ENCODE measurements at places on chromosomes 7 and 10. TPM values are rescaled to one million over a fixed set of nuclear protein-coding genes. Genes with fewer than 3 reads are reported as not detected.
A peak's percentile ranks its signal among the peaks of the same experiment; 100 is the strongest.

GRCh38 chr10:112247791-112248190 is 35.4 kb upstream of the TECTB start:
- DNase-seq: no peak
- H3K27me3 ChIP-seq: no peaks in the 10 kb centered on the region
- H3K27ac ChIP-seq: no peak overlapping the region
- H3K36me3 ChIP-seq: peaks cover 5% of the 10 kb centered on the region
- H3K4me1 ChIP-seq: no peaks in the 10 kb centered on the region

DNA sequence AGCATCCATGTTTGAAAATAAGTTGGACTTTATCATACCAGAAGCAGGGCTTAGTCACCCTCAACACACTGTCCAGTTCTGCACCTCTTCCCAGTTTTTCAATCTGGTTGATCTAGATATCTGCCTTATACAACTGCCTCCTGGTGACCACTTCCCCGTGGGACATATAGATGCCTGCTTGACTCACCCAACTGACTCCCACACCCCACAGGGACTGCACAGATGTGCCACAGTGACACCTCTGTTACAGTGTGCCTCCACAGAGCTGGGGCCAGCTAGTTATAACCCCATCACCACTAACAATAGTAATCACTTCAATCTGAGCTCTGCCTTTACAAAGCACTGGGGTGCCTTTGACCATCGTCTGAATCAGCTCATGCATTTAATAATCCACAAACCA is 82.6 kb upstream of the AOAH start:
- no peak for DNase-seq
- H3K4me1 ChIP-seq: peaks cover 5% of the 10 kb centered on the region
- H3K4me3 ChIP-seq: no peak overlapping the region
- H3K27ac ChIP-seq: no peak overlapping the region
- no peaks in the 10 kb centered on the region for H3K27me3 ChIP-seq
- H3K36me3 ChIP-seq: no peaks in the 10 kb centered on the region

GRCh38 chr7:4879396-4880081 is 4.0 kb downstream of the RADIL start:
- no peak for DNase-seq
- no peaks in the 10 kb centered on the region for H3K36me3 ChIP-seq
- no peak overlapping the region for H3K27ac ChIP-seq
- H3K4me1 ChIP-seq: peaks cover 7% of the 10 kb centered on the region
- H3K4me3 ChIP-seq: no peak overlapping the region
- peaks cover 6% of the 10 kb centered on the region for H3K27me3 ChIP-seq

GRCh38 chr10:24299578-24300260 is 90.8 kb downstream of the KIAA1217 start:
- no peak for DNase-seq
- no peak overlapping the region for H3K27ac ChIP-seq
- H3K4me1 ChIP-seq: no peaks in the 10 kb centered on the region
- no peaks in the 10 kb centered on the region for H3K36me3 ChIP-seq
- H3K4me3 ChIP-seq: no peak overlapping the region
- no peaks in the 10 kb centered on the region for H3K27me3 ChIP-seq

- H3K27me3 ChIP-seq: peaks cover 8% of the 10 kb centered on the region
- H3K4me1 ChIP-seq: peaks cover 4% of the 10 kb centered on the region
- H3K36me3 ChIP-seq: no peaks in the 10 kb centered on the region
- peak overlapping the region; percentile 94 for H3K4me3 ChIP-seq
- DNase-seq: peak; percentile 73
Measured at GRCh38 chr10:19815731-19816410, 361 bp upstream of the PLXDC2 start.

DNA sequence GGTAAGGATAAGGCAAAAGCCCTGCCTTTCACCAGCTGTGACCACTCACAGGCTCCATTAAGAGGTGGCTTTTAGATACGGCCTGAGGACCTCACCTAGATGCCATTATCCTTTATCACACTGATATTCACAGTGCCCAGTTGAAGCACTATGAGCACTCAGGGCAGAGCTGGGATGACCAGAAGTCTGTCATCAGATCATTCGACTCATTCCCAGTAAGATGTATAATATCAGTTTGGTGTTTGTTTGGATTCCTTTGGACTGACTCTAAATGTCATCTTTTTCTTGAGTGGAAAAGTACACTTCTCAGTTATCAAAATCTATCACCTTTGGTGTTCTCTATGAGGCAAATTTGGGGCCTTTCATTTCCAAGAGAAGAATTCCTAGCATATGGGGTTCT is 18.7 kb downstream of the CCDC136 start:
- H3K4me1 ChIP-seq: peaks cover 15% of the 10 kb centered on the region
- peaks cover 14% of the 10 kb centered on the region for H3K36me3 ChIP-seq
- H3K4me3 ChIP-seq: no peak overlapping the region
- no peak for DNase-seq
- no peaks in the 10 kb centered on the region for H3K27me3 ChIP-seq
- H3K27ac ChIP-seq: no peak overlapping the region

The CTAGE4 gene
- total RNA-seq: 0.17 TPM

DNA sequence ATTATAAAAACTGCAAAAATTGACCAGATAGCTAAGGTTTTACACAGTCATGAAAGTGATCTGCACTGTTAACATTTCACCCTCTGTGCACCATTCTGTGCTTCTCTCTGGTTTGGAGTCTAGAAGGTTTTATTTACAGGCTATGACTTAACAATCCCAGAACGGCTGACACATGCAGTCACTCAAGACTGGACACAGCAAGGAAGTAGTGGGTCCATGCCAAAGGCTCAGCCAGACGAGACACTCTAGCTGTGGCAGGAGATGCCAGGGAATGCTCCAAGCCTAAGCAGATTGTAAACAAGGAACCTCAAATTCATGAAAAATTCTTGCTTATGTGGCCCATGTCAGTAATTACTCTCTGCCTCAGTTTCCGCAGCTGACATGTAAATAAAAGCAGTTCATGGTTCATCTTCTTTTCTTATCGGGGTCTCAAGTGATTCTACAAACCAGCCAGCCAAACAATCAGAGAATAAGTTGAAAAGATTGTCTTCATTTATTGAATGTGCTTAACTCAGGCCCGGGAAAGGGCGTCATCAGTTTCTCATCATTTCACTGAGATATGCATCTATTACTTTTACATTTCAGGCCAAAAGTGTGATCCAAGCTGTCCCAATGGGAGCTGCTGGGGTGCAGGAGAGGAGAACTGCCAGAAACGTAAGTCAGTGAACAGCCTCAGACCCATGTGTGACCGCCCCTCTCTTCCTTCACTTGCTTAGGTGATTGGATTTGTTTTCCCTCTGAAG is 132.1 kb downstream of the EGFR start:
- H3K4me1 ChIP-seq: peaks cover 3% of the 10 kb centered on the region
- H3K4me3 ChIP-seq: no peak overlapping the region
- H3K27ac ChIP-seq: no peak overlapping the region
- H3K27me3 ChIP-seq: peaks cover 6% of the 10 kb centered on the region
- peaks cover 9% of the 10 kb centered on the region for H3K36me3 ChIP-seq

The CAMK2B gene
- total RNA-seq: 55.1 TPM

- no peaks in the 10 kb centered on the region for H3K36me3 ChIP-seq
- peaks cover 5% of the 10 kb centered on the region for H3K4me1 ChIP-seq
- peak within 1 kb of the TSS; percentile 12 for H3K27ac ChIP-seq
- H3K27me3 ChIP-seq: peaks cover 8% of the 10 kb centered on the region
Measured at GRCh38 chr7:954330-955238, at the start of gene ADAP1. ADAP1 (minus strand) TSS chr7:954680; CDS start chr7:954477, 203 bp downstream.

DNA sequence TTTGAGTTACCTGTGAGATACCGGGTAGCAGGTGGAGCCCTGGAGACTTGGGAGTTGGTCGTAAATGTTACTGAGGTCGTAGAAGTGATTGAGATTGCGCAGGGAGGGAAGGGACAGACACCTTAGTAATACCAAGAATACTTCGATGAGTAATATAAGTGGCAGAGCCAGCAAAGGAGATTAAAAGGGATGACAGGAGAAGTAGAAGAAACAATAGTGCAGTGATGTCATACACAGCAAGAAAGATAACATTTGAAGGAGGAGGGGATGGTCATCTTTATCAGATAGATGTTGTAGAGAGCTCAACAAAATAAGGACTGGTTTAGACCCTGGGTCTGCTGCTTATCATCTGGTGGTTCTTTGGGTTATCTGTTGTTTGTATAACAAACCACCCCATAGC is 5.0 kb downstream of the BCCIP start:
- no peaks in the 10 kb centered on the region for H3K4me1 ChIP-seq
- no peaks in the 10 kb centered on the region for H3K36me3 ChIP-seq
- no peaks in the 10 kb centered on the region for H3K27me3 ChIP-seq
- H3K27ac ChIP-seq: no peak overlapping the region

The OR9A2 gene
- total RNA-seq: not detected

DNA sequence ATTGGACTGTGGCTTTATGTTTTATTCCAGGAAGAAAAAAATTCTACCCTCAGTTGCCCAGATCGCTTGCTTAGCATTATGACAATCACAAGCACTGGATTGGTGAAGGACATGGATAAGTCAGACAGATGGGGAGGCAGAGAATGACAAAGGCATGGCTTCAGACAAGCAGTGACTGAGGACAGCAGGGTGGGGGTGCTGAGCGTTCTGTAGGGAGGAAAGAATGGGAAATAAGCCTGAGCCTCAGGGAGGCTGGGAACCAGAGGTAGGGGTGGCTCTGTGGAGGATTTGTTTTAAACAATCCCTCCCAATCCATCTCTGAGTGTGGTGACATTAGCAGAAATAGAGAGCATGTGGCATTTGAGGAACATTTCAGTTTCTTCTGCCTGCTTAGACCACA is 896.9 kb downstream of the CCSER2 start:
- peaks cover 8% of the 10 kb centered on the region for H3K27me3 ChIP-seq
- H3K4me1 ChIP-seq: peaks cover 38% of the 10 kb centered on the region
- peak overlapping the region; percentile 58 for H3K4me3 ChIP-seq
- H3K27ac ChIP-seq: peak overlapping the region; percentile 96

DNA sequence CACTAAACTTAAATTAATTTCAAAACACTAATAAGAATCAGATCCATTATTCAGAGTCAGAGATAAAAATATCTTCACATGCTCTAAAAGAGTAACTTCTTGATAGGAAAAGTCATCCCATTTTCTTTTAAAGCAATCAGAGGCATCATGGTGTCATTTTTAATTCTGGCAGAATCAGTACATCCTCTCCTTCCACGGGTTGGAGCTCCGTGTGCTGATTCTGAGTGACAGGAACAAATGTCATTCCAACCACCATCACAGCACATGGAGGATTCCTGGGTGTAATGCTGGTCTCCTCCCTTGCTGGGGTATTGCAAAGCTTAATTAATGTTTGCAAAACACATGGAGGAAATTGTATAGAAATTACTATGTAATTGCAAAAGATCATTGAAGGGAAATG is 114.5 kb upstream of the IMMP2L start:
- no peaks in the 10 kb centered on the region for H3K36me3 ChIP-seq
- H3K4me1 ChIP-seq: no peaks in the 10 kb centered on the region
- no peak overlapping the region for H3K4me3 ChIP-seq
- no peak for DNase-seq
- no peaks in the 10 kb centered on the region for H3K27me3 ChIP-seq

The ZNF107 gene
- 10.3 TPM for total RNA-seq

- H3K27me3 ChIP-seq: no peaks in the 10 kb centered on the region
- no peak for DNase-seq
- H3K4me3 ChIP-seq: no peak overlapping the region
- H3K4me1 ChIP-seq: no peaks in the 10 kb centered on the region
Measured at GRCh38 chr10:26950934-26951333, 90.2 kb upstream of the ABI1 start.

The C10orf53 gene
- 0.25 TPM for total RNA-seq

DNA sequence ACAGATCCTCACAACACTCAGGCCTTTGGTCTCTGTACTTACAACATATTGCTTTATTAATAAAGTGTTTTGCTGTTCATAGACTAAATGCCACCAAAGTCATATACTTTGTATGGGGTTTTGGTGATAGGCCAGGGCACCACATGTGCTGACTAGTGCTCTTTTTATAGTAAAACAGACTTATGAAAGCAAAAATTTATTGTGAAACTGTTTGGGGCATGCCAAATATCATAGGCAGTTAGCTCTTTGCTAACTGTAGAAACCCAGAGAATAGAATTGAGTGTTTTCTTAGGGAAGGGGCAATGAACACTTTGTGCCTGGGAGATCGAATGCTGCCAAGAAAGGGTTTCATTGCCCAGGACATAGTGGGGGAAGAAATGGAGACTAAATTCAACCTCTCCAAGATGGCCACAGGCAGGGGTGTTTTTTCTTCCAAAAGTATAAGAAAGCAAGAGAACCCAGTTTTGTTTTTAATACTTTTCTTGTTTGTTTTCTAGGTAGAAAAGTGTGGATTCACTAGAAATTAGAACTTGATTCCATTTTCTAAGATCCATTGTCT is 142.7 kb downstream of the TRIL start:
- no peak for DNase-seq
- no peak overlapping the region for H3K27ac ChIP-seq
- H3K4me3 ChIP-seq: no peak overlapping the region
- peaks cover 10% of the 10 kb centered on the region for H3K4me1 ChIP-seq

DNA sequence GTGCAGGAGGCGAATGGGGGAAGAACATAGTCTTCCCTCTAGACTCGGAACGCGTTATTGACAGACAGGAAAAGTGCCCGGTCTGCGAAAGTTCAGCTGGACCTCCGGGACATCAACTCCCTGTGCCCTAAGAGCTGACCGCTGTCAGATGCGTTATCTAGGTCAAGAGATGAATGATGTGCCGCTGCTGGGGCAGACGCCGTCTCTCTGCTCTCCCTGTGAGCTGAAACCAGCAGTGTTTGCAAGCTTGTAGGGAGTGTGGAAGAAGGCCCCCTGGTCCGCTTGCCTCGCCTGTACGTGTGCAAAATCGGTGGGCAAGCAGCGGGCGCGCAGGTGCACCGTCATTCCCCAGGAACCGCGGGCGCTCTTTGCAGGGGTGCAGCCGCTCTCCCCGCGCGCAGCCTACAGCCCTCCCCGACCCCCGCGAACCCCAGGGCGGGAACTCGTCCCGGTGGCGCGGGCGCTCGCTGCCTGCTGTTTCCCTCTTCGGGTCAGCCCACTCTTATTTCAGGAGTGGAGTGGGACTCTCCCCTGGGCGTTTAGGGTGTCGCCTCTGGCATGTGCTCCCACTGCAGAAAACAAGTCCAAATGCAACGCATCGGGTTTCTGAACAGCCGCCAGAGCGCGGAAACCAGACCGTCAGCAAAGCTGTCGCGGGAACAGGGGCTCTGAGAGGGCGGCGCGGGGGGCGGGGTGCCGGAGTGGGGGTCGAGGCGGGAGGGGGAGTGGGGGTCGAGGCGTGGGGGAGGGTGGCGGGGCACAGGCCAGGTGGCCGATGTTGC is 1.8 kb upstream of the PFKFB3 start:
- peaks cover 6% of the 10 kb centered on the region for H3K36me3 ChIP-seq
- H3K27ac ChIP-seq: no peak overlapping the region
- H3K27me3 ChIP-seq: peaks cover 19% of the 10 kb centered on the region
- peak; percentile 62 for DNase-seq
- peak overlapping the region; percentile 77 for H3K4me3 ChIP-seq

- no peaks in the 10 kb centered on the region for H3K4me1 ChIP-seq
- H3K27me3 ChIP-seq: no peaks in the 10 kb centered on the region
- no peaks in the 10 kb centered on the region for H3K36me3 ChIP-seq
- peak; percentile 56 for DNase-seq
Measured at GRCh38 chr7:8418629-8419245, 14.7 kb upstream of the NXPH1 start.

DNA sequence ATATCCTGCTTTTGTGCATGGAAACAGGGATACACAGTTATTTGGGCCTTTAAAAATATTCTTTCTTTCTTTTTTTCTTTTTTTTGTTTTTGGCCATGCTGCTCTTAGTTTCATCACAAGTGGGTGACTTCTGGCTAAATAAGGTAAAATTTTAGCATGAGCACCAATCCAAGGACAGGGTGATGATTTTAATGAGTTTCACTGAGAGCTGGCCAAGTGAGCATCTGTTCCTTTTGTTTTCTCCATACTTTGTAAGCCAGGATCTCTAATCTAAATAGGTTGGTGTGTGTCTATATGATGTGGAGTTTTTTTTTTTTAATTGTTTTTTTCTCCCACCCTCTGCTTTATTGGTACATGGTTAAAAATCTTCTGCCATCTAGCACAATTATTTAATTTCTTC is 106.8 kb downstream of the POLL start:
- H3K36me3 ChIP-seq: no peaks in the 10 kb centered on the region
- peaks cover 19% of the 10 kb centered on the region for H3K4me1 ChIP-seq
- H3K4me3 ChIP-seq: no peak overlapping the region
- no peak for DNase-seq

Data from glutamatergic neuron (in vitro differentiated cells).